ENCODE measurements at places on chromosomes 4 and X.

DNA sequence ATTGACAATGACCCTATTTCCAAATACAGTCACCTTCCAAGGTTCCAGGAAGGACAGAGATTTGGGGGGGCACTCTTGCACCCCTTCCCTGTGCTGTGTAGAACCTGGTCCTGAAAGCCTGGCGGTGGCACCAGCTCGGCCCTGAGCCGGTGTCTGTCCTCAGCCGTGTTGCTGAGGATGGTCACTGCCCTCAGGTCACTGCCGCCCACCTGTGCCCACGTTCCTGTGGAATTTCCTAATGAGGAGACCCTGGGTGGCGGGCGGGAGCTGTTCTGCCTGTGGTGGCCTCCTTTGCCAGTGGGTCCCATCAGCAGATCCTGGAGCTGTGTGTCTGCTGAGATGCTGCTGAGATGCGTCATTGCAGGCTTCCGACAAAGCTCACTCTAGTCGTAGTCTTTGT is 32.9 kb downstream of the NELFA start:
- DNase-seq: no peak

DNA sequence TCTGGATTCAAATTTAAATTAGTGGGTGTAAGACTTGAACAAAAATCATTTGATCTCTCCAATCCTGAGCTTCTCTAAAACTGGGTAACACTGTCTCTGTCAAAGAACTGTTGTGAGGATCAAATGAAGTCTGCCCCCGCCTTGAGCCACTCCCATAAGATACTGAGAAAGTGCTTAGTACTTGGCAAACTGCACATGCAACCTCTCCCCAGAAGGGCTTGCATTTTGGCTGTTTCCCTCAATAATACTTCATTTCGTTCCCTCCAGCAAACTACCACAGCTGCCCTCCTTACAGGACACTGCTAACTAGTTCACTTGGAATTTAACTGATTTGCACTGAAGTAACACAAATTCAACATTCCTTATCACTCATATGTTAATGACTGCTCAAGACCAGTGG is 79.8 kb downstream of the APBB2 start:
- DNase-seq: no peak

GRCh38 chr4:7808181-7808580 is 131.5 kb downstream of the AFAP1 start:
- no peak for DNase-seq

DNA sequence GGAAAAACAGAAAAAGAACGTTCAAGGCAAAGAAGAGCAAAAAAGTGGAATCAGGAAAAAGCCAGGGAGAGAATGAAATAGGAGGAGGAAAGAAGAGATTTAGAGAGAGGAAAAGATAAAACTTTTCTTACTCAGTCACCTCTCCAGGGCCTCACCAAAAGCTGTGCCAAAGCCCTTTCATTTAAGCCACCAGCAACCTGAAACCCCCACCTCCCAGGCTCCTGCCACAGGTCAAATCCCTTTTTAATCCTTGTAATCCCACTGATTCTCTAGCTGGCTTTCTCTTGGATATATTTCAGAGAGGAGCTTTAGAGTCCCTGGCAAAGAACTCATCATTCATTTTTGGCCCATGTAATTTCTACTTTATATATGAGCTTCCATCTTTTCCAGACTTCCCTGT is 25.7 kb upstream of the XIAP start:
- DNase-seq: peak; percentile 4

- DNase-seq: no peak
Measured at GRCh38 chr4:6172093-6172926, 28.0 kb downstream of the JAKMIP1 start.
